ENCODE measurements at places on chromosomes 16 and 17. TPM values are rescaled to one million over a fixed set of nuclear protein-coding genes. Genes with fewer than 3 reads are reported as not detected.

The CNTNAP1 gene
- 15.1 TPM for total RNA-seq

The TBX21 gene
- not detected for total RNA-seq

The CES3 gene
- 5.7 TPM for total RNA-seq

The GAS2L2 gene
- total RNA-seq: 0.09 TPM

The MYH2 gene
- total RNA-seq: 0.37 TPM

The ABAT gene
- 7.9 TPM for total RNA-seq

The UBE2G1 gene
- 71.4 TPM for total RNA-seq

The C17orf100 gene
- total RNA-seq: 3.9 TPM

The ADAMTS18 gene
- total RNA-seq: 0.59 TPM

DNA sequence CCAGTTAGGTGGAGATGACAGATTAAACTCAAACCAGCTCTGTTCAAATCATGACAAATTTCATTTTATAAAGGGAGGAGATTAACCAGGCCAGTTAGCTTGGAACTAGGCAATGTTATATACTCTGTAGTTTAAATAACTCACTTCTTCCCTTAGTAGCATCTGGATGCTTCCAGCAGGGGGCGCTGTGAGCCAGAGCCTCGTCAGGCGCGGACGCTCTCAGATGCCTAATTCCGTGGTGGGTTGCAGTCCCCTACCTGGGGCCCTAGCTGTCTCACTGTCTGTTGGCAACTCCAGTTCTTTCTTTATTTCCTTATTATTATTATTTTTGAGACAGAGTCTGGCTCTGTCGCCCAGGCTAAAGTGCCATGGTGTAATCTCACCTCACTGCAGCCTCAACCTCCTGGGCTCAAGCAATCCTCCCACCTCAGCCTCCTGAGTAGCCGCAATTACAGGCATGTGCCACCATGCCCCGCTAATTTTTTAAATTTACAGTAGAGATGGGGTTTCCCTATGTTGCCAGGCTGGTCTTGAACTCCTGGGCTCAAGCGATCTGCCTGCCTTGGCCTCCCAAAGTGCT lies 17.3 kb upstream of the WFDC1 start:
- DNase-seq: peak; percentile 84

DNA sequence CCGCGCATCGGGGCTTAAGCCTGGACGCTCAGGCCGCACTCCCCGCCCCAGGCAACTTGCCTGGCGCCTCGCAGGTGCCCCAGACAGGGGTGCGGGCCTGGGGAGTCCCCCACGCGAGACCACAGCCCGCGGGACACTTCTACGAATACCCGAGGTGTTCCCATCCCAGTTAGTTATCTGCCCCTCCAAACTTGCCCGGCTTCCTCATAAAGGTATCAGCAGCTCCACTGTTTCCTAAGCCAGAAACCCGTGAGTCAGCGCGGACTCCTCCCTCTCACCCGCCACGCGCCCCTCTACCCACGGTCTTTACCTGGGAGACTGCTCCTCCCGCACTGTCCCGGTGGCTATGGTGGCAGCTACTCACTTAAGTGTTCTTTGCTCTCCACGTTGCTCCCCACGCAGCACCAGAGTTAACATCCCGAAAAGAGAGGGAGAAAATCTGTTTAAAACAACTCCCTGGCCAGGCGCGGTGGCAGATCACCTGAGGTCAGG lies 1.0 kb upstream of the CREBBP start:
- no peak for DNase-seq

GRCh38 chr16:8251298-8251697 lies 339.0 kb downstream of the TMEM114 start:
- no peak for DNase-seq

GRCh38 chr16:50251375-50252081 lies 14.8 kb upstream of the ADCY7 start:
- DNase-seq: no peak

GRCh38 chr17:10785295-10785694 lies 18.6 kb downstream of the TMEM238L start:
- no peak for DNase-seq

DNA sequence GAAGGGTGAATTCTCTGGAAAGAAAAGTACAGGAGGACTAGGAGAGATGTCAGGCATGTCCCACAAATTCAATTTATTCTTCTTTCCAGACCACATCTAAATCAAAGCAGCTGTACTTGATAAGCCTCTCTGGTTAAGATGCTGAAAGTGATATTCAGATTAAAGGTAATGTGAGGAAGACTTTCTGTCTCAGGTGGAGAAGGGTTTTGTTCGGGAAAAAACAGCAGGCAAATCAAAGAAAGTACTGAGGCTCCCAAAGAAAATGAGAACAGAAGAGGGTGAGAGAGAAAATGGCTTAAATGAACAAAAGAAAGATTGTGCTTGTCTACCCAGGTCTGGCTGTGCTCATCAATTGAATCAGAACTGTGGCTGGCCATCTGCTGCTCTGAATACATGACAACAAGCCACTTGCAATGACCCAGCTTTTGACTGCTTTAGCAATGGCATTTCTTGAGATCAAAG lies 55.6 kb downstream of the MMD start:
- DNase-seq: peak; percentile 51

DNA sequence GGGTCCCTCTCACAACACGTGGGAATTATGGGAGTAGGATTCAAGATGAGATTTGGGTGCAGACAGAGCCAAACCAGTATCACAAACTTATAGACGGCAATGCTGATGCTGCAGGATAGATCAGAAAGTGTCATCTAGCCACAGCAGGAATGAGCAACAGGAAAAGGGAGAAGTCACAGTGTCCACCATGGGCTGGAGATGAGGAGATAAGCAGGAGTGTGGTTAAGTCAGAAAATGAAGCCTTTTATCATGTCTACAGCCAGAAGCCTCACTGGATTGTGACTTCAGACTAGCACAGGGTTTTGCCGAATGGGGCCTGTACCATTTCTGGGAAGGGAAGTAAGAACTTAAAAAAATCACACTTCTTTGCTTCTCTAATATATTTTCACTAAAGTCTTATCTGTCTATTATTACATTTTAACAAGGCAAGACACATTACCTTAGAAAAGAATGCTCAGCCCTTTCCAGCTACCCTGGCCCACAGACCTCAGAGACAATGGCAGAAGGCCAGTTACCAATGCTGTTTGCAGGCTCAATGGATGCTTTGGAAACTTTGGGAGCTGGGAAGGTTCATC lies 490.2 kb upstream of the SALL1 start:
- no peak for DNase-seq

- peak; percentile 0 for DNase-seq
Measured at GRCh38 chr17:64001091-64001579, 3.0 kb downstream of the PRR29 start.

DNA sequence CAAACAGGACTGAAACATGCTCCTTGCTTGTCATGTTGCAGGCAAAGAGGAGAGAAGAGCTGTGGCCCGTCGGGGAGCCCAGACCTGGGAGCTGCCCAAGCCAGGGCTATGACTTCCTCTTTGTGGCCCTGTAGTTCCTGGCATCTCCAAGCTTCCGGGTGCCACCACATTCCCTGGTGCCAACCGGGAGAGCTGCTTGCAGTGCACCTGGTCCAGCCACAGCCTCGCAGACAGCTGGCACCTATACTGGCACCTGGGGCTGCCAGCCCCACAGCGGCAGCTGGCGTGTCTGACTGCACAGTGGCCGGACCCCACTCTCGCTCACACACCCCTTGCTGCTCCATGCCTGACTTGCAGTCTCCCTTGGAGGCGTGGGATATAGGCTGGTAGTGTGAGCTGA lies 37.1 kb upstream of the FOXJ1 start:
- no peak for DNase-seq

GRCh38 chr17:67666710-67667109 lies 51.0 kb upstream of the NOL11 start:
- DNase-seq: no peak

- DNase-seq: no peak
Measured at GRCh38 chr16:20610211-20610891, 34.2 kb upstream of the ACSM2B start.

GRCh38 chr16:53913099-53913870 lies 209.3 kb downstream of the FTO start:
- no peak for DNase-seq

DNA sequence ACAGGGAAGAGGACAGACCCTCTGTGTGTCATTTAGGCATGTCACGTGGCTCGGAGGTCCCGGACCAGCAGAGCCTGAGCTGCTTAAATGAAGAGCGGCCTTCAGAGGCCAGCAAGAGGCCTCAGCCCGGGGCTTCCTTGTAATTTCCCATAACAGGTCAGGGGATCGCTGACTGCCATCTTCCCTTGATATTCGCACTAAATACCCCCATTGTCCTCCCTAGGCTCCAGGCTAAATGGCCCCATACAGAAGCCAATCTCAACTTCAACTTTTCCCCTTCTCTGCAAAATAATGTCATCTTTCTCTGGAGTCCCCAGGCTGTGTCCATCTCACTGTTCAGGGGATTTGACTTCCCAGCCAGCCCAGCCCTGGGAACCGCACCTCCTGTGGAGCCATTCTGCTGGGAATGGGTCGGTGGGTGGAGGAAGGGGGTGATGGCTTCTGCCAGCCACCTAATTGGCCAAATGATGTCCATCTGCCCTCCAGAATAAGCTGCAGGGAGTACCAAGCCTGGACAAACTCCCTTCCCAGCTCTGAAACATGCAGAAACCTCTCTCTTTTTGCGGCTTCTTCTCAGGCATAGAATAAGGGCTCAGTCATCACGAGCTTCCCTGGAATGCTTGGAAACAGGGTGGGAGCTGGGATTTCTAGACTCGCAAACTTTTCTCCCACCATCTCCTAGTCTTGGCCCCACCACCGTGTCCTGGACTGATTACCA lies 129.9 kb downstream of the SDK2 start:
- DNase-seq: no peak

GRCh38 chr17:73156887-73157520 lies 7.8 kb upstream of the SSTR2 start:
- DNase-seq: no peak

All from neural progenitor cell (in vitro differentiated cells).